Pulmonary artery endothelial cell (primary cell): ENCODE measurements at places on chromosomes 5 and 9. TPM values are rescaled to one million over a fixed set of nuclear protein-coding genes. Genes with fewer than 3 reads are reported as not detected.

DNA sequence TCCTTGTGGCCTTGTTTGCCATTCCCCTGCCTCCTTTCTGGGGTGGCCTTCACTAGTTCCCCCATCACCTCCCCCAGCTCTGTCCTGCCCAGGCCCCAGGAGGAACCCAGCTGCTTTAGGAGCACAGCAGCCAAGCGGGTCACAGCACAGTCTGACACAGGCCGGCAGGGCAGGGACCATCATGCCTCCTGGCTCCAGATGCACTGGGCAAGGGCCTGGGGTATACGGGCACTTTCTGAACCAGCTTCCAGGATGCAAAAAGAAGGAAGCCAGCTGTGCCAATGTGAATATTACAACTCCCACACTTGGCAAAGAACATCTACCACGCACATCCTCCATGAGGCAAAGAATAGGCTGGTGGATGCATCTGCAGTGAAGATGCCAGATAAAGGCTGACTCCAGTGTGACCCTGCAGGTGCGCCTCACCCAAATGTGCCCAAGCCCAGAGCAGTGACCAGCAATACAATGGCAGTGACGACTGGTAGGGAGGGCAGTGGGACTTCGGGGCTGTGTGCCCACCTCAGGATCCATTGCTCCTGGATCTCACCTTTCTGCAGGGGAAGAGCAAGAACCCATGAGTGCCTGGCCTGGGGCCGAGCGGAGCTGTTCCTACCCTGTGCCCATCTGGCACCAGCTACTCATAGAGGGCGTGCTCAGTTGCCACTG lies 6.3 kb upstream of the IL3 start:
- DNase-seq, result no peak

DNA sequence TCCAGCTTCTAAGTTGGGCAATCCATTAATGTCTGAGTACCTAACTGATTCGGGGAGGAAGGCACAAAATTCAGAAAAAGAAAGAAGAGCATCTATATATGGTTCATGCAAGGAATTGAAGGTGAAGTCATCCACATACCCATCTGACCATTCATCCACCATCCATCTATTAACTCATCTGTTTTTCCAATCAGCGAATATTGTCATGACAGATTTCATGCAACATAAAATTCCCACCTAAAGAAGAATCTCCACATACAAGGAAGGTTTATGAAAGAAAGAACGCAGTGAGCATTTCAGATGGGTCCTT lies 164.7 kb downstream of the GRIA1 start:
- no peak for DNase-seq

- DNase-seq, result no peak
Measured at GRCh38 chr9:94666364-94667099, 27.2 kb upstream of the FBP1 start.

- DNase-seq, result no peak
Measured at GRCh38 chr9:124622882-124623281, 115.7 kb upstream of the NR5A1 start.

DNA sequence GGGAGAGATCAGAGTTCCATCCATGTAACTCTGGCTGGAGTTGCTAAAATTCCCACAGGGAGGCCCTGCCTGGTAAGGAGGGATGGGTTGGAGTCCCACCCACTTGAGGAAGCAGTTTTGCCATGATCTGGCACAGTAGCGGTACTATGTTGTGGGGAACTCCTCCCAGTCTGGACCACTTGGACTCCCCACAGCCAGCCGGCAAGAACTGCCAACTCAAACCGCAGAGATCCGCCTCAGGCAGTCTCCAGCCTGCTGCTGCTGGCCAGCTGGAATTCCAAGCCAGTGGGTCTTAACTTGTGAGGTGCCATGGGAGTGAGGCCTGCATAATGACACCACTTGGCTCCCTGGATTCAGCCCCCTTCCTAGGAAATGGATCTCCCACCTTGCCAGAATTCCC lies 151.9 kb downstream of the NDUFS4 start:
- no peak for DNase-seq

GRCh38 chr9:80899208-80899607 lies 790.1 kb downstream of the TLE1 start:
- DNase-seq, result no peak

DNA sequence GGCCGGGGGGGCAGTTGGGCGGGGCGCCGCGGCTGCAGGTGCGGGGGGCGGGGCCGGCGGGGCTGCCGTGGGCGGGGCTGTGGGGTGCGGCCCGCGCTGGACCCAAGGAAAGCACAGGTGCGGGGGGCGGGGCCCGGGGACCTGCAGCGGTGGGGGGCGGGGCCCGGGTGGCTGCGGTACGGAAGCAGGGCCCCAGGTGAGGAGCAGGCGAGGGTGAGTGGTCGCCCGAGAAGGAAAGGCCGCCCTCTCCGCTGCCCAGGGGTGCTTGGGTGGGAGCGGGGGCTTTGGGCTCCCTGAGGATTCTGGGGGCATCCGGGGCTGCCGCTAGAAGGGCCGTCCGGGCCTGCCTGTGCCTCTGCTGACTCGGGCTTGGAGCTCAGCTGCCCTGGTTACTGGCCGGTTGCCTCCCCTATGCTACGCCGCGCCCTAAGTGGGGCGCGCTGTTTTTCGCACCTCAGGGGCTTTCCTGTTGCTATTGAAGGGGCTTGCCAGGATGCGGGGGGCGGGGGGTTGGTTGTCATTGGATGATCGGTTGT lies 767 bp downstream of the RALGPS1 start:
- DNase-seq, result no peak

- no peak for DNase-seq
Measured at GRCh38 chr5:53397845-53398244, 82.6 kb upstream of the FST start.

- no peak for DNase-seq
Measured at GRCh38 chr5:52692039-52692438, 95.7 kb upstream of the ITGA1 start.

GRCh38 chr9:106799152-106799551 lies 63.8 kb upstream of the ZNF462 start:
- DNase-seq, result peak; percentile 54

GRCh38 chr9:4137681-4138099 lies 162.2 kb downstream of the GLIS3 start:
- no peak for DNase-seq

GRCh38 chr9:100216178-100216787 lies 117.2 kb downstream of the INVS start:
- peak; percentile 19 for DNase-seq

- no peak for DNase-seq
Measured at GRCh38 chr5:119896826-119897536, 267.6 kb downstream of the FAM170A start.

DNA sequence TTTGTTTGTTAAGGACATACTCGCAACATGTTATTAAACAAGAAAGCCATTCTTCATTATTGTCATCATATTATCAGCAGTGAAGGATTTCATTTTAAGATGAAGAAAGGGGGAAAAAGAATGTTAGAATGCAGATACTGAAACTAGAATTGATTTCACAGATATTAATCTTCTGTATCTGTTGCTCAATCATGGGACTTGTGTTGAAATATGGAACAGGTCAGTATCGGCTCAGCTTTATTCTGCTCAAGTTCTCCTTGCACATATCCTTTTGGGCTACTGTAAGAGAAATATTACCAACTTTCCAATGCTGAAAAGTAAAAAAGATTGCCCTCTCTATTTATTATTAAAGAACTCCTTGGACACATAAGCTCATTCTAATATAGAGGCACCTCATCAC lies 13.8 kb upstream of the ANXA1 start:
- DNase-seq, result no peak

- DNase-seq, result no peak
Measured at GRCh38 chr5:174733091-174733690, 8.8 kb downstream of the MSX2 start.

Gene EPB41L4A
- 13.4 and 18.3 TPM in 2 replicates for total RNA-seq

Gene IER5L
- total RNA-seq, result 13.4 and 18.8 TPM in 2 replicates

Gene TAF11L4
- not detected in 2 replicates for total RNA-seq

Gene TSPAN17
- 51.3 and 53.8 TPM in 2 replicates for total RNA-seq

Gene ANKRD55
- total RNA-seq, result 0.33 and 0.74 TPM in 2 replicates

Gene C5orf58
- total RNA-seq, result not detected in 2 replicates

Gene RNF20
- 17.4 and 28.6 TPM in 2 replicates for total RNA-seq
